NCI-H446 treated with DMSO at 0.1 percent for 48 hours (cell line): ENCODE measurements at places on chromosomes 2 and 18.

- no peak for DNase-seq
These were observed 146.5 kb downstream of the MAIP1 start for GRCh38 chr2:200101922-200102321.

GRCh38 chr2:134582547-134582899, 136.3 kb downstream of the TMEM163 start:
- no peak for DNase-seq

DNA sequence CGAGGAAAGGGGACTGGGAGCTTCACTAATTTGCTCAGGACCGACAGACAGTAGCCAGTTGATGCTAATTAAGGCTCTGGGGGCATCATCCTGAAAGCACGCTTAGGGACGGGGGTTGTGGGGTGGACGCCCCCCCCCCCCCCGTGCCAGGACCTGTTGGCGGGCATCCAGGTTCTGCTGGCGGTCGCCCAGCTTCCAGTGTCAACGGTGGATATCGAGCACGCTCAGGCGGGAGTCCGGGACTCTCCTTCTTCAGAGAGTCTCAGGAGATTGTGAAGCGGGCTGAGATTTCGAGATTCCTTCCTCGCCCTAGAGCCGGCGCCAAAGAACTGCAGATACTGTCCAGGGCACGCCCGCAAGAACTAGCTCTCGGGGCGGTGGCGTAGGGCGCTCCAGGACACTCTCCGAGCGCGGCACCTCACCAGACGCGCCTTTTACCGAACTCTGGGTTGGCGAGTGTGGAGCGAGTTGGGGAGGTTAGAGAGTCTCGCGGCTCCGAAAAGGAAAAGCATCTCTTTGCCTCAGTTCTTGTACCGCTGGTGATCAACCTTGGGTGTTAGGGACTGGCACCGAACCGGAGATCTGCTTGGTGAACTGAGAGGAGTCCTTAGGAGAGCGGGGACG, 5.6 kb downstream of the RAX start:
- no peak for DNase-seq

DNA sequence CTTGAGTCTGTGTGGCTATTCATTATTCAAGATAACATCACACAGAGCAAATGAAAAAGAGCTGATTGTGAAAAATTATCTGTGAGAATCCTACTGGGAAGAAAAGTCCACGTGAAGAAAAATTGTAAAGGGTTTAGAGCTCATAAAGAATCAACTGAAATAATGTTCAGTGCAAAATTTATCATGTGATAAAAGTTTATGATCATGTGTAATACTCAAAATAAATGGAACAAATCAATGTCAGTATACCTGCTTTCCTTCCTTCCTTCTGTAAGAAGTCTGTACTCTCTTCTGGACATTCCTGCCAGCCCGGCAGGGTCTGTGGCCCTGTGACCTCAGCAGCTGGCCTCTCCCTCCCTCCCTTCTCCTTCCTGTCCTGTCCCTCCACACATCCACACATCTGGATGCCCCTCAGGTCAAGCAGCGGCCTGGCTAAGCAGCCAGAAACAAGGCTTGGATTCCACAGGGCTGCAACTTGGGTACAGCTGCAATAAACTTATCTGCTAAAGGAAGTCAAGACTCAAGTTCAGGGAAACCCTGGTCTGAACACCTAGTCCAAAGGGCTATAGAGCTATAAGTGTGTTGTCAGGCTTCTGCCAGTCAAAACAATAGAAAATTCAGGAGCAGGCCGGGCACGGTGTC, 172.1 kb downstream of the MREG start:
- DNase-seq, result no peak

GRCh38 chr2:25996844-25997243, 14.5 kb upstream of the KIF3C start:
- no peak for DNase-seq

DNA sequence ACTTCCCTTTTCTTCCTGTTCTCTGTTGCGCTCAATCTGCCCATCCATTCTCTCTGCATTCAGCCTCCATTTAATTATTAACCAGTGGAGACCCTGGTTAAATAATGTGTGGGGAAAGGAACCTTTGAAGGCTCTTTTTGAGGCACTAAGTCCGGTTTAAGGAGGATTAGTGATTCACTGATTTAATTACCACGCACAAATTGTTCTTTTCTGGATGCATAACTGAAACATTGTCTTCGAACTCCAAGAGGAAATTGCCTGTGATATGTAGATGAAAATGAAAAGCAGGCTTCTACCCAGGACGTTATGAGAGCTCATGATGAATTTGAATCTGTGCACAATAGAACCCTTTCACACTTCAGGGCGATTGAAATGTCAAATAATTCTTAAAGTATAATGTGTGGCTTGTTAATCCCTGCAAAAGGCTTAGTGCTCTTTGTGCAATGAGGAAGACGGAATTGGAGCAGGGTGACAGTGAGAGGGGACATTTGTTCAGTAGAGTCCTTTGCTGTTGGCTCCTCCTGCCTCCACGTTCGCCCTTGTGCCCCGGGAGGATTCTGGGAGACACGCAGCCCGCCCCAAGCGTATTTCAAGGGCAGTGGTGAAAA, 51.1 kb upstream of the ZNF236 start:
- no peak for DNase-seq

DNA sequence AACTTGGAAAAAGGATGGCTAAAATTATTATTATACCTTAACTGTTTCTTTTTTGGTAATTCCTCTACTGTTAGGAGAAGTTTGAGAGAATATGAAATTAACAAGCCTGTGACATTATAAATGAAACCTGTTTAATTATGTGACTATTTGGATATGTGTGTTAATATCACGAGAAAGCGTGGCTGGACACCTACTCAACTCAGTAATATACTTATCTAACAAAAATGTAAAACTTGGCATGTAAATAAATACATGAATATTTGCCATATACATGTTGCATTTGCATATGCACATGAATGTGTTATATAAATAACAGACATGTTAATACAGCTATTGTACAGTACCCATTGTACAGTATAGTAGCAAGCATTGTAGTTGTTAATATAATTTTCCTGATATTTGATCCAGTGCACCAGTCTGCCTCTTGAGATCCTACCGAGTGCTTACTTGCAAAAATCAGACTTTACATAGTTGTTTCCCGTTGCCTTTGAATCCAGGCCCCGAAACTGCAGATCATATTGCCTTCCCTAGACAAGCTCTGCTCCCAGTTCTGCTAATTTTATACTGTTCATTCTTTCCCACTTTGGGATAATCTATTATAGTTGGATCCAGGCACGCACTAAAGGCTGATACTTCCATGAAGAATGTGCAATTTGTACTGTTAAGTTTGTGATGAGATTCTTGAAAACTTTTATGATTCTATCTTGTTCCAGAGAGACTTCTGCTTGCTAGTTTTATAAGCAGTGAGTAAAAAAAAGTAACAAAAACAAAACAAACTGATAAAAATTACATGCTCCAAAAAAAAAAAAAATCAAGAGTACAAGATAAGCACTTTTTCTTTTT, 395.6 kb downstream of the ARHGAP15 start:
- DNase-seq, result no peak

GRCh38 chr2:159895258-159896065, 97.5 kb upstream of the CD302 start:
- no peak for DNase-seq
